MM.1S (cell line): ENCODE measurements at places on chromosomes 5 and 9.

- no peak for DNase-seq
- H3K4me3 ChIP-seq, result no peak overlapping the region
- H3K27ac ChIP-seq, result no peak overlapping the region
Measured at GRCh38 chr5:2725980-2726765, 25.3 kb downstream of the IRX2 start.

DNA sequence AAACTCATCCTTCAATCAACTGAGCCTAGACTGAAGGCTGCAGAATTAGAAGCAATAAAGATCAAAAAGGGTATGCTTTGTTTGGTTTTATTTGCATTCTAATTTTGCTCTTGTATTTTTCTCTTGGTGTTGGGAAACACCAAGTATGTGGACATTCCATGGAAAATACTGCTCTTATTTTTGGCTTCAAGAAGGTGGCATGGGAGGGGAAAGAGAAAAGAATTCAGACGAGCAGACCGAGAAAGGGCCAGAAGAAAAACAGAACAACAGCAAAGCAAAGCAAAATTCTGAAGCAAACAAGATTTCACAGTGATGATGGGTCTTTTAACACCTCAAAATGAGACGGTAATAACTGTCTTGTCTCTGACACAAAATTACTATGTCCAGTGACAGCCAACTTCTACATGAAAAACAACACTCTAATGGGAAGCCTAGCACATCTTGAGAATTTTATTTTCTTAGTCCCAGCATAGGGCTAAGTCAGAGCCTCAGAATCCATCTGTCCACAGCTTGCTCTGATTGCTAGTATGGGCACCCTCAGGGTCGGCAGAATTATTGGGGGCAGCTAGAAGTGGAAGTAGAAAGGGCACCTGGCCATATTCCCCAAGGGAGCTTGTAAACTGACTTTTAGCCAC, 26.8 kb downstream of the FREM1 start:
- no peaks in the 10 kb centered on the region for H3K27me3 ChIP-seq
- no peaks in the 10 kb centered on the region for H3K4me1 ChIP-seq
- H3K27ac ChIP-seq, result no peak overlapping the region
- H3K36me3 ChIP-seq, result no peaks in the 10 kb centered on the region

DNA sequence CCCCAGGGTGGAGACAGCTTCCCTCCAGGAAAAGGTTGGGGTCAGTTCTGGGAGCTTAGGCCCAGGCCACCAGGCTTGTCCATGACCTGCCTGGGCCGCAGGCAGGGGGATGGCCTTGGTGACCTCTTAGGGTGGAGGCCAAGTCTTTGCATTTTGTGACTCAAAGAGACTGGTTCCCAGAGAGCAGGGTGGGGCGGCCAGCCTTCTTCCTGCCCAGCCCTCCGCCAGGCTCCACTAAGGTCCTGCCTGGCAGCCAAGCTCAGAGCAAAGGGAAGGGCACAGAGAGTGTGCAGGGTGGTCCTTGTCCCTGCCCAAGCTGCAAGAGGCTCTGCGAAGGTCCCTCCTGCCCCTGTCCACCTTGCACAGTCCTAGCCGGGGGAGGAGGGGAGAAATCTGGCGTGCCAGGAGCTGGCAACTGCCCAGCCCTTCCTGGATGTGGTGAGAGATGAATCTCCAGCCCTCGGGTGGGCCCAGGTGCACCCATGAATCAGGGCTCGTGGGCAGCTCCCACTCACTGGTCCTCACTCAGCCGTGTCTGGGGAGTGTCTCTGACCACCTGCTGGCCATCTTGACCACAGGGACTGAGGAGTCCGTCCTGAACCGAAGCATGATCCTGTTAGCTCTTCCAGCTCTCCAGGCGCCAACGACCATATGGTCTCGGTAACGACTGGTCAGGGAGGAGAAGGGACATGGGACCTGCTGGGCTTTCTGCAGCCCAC, 2.3 kb upstream of the PTGDS start:
- no peaks in the 10 kb centered on the region for H3K4me1 ChIP-seq
- H3K27ac ChIP-seq, result no peak overlapping the region
- H3K27me3 ChIP-seq, result peaks cover 76% of the 10 kb centered on the region
- no peaks in the 10 kb centered on the region for H3K36me3 ChIP-seq
- H3K4me3 ChIP-seq, result no peak overlapping the region

- peaks cover 6% of the 10 kb centered on the region; the same call in 1 of the 2 replicates for H3K4me1 ChIP-seq
- H3K4me3 ChIP-seq, result no peak overlapping the region
- no peaks in the 10 kb centered on the region for H3K27me3 ChIP-seq
- DNase-seq, result peak; percentile 18
- no peak overlapping the region for H3K27ac ChIP-seq
Measured at GRCh38 chr5:107464416-107464815, 206.3 kb downstream of the EFNA5 start.

- no peak for DNase-seq
- no peaks in the 10 kb centered on the region for H3K36me3 ChIP-seq
- no peak overlapping the region for H3K27ac ChIP-seq
- no peak overlapping the region for H3K4me3 ChIP-seq
- no peaks in the 10 kb centered on the region for H3K4me1 ChIP-seq
Measured at GRCh38 chr5:127296321-127296720, 5.7 kb downstream of the MEGF10 start.

- no peak for DNase-seq
- H3K36me3 ChIP-seq, result no peaks in the 10 kb centered on the region
- H3K27ac ChIP-seq, result no peak overlapping the region
- H3K27me3 ChIP-seq, result no peaks in the 10 kb centered on the region
Measured at GRCh38 chr9:83413367-83413766, 124.8 kb downstream of the FRMD3 start.

GRCh38 chr9:6644346-6645104, 1.0 kb downstream of the GLDC start:
- no peaks in the 10 kb centered on the region for H3K27me3 ChIP-seq
- H3K36me3 ChIP-seq, result no peaks in the 10 kb centered on the region
- peak overlapping the region; percentile 16; the same call in 1 of the 2 replicates for H3K27ac ChIP-seq
- H3K4me3 ChIP-seq, result peak overlapping the region; percentile 81
- DNase-seq, result peak; percentile 38

GRCh38 chr5:82694711-82695285, 382.4 kb downstream of the TMEM167A start:
- no peaks in the 10 kb centered on the region for H3K4me1 ChIP-seq
- no peaks in the 10 kb centered on the region for H3K27me3 ChIP-seq
- H3K4me3 ChIP-seq, result no peak overlapping the region
- no peak overlapping the region for H3K27ac ChIP-seq
